ENCODE measurements at places on chromosomes 2 and 18. TPM values are rescaled to one million over a fixed set of nuclear protein-coding genes. Genes with fewer than 3 reads are reported as not detected.

DNA sequence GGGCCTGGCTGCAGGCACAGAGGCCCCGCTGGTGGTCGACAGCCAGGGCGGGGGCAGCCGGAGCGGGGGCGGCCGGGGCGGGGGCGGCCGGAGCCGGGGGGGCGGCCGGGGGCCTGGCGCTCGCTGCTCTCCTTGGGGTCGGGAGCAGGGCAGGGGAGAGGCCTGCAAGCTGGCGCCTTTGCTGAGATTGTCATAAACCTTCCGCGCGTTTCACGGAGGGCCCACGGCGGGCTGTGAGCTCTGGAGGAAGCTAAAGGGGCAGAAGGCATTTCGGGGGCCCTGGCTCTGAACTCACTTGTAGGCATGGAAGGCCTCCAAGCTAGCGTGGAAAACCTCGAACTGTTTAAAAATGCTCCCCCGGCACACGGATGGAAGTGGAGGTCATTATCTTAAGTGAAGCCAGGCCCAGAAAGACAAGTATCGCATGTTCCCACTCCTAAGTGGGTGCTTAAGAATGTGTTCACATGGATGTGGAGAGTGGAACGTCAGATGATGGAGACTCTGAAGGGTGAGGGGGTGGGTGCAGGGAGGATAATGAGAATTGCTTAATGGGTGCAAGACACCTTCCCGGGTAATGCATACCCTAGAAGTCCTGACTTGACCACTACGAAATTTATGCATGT is 629 bp downstream of the PRELID3A start:
- DNase-seq, result no peak

DNA sequence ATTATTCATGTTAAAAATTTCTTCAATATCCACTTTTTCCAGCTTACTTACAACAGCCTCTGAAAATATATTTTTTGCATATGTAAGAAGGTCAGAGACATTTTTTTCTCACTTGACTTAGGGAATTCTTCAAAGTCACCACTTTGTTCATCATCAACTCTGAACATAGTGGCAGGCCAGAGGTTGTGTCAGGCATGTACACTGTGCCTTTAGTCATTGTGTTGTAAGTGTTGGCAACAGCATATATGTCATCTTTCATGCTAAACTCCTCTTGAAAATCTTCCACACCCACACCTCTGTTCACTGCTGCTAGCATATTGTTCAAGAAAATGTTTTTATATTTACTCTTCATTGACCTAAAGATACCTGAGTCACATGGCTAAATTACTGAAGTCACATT is 52.2 kb upstream of the ACVR1 start:
- DNase-seq, result no peak

DNA sequence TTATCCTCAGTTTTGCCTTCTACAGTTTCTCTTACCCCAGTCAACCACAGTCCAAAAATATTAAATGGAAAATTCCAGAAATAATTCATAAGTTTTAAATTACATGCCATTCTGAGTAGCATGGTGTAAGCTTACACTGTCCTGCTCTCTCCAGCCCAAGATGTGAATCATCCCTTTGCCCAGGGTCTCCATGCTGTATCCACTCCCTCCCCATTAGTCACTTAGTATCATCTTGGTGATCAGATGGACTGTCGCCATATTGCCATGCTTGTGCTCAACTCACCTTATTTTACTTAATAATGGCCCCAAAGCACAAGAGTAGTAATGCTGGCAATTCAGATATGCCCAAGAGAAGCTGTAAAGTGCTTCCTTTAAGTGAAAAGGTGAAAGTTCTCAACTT is 18.5 kb upstream of the CCNT2 start:
- no peak for DNase-seq

DNA sequence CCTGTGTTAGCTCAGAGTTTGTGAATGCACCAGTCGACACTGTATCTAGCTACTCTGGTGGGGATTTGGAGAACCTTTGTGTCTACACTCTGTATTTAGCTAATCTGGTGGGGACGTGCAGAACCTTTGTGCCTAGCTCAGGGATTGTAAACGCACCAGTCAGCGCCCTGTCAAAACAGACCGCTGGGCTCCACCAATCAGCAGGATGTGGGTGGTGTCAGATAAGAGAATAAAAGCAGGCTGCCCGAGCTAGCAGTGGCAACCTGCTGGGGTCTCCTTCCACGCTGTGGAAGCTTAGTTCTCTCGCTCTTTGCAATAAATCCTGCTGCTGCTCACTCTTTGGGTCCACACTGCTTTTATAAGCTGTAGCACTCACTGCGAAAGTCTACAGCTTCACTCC is 324.2 kb downstream of the RAD51AP2 start:
- no peak for DNase-seq

- DNase-seq, result no peak
These were observed 102.2 kb downstream of the DLGAP1 start for GRCh38 chr18:4352746-4353551.

GTF2A1L gene
- total RNA-seq, result 21.8 TPM

CRYGD gene
- not detected for total RNA-seq

AGXT gene
- total RNA-seq, result not detected

ADRA2B gene
- 1.1 TPM for total RNA-seq
